ENCODE measurements at places on chromosomes 1 and 21.

DNA sequence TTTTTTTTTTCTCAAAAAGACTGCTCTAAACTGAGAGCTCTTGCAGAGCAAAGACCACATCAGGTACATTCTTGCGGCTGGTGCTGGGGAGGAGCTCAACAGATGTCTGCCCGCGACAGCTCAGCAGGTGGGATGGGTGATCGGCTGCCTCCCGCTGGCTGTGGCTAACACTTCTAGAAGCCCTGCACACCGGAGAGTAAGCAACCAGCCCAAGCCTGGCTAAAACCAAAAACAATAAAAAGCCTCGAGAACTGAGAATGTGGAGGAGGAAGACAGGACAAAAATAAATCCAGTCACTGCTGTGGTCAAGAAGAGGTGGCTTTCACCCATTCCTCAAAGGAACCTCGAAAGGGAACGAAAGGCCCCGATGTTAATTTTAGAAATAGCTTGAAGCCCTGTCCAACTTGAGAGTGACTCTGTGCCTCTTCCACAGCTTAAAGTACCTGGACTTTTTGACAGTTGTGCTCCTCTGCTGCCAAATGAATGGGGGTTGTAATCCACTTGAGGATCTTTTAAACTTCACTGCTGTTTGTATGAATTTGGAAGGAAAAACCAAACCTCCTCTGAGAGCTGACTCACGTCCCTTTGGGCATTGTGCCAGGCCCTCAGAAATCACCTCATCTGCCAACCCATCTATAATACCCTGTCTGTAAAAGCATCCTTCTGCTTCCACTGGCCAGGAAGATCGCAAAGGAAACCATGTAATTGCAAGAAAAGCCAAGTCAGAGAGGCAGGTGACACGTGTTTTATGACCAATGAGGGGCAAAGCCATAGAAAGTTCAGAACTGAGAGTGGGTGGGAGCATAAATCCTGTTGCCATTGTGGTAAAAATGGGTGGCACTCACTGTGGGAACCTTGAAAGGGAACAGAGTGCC is 78.6 kb downstream of the KCNN3 start:
- DNase-seq: no peak

GRCh38 chr1:209569455-209570207 is 13.9 kb upstream of the CAMK1G start:
- peak; percentile 75 for DNase-seq

GRCh38 chr1:45833361-45833760 is 29.9 kb downstream of the MAST2 start:
- no peak for DNase-seq

DNA sequence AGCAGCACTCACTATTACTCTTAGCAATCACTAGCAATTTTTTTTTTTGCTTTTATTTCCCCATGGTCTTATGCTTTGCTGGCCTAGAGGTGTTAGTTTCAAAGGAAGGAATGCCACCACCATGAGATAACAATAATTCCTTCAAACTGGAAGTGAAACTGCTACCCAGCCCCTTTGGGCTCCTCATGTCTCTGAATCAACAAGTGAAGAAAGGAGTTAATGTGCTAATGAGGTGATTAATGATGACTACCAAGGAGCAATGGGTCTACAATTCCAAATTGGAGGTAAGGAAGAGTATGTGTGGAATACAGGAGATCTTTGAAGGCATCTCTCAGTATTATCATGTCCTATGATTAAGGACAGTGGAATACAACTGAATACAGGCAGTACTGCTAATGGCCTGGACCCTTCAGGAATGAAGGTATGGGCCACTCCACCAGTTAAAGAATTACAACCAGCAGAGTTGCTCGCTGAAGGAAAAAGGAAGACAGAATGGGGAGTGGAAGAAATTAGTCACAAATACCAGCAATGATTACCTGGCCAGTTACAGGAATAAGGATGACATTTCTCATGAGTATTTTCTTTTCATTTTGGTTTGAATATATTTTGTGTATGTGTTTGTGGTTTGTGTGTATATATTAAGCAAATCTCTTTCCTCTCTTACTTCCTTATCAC is 652.9 kb downstream of the ADGRL2 start:
- DNase-seq: no peak

GRCh38 chr1:222824641-222825040 is 9.8 kb downstream of the DISP1 start:
- no peak for DNase-seq

DNA sequence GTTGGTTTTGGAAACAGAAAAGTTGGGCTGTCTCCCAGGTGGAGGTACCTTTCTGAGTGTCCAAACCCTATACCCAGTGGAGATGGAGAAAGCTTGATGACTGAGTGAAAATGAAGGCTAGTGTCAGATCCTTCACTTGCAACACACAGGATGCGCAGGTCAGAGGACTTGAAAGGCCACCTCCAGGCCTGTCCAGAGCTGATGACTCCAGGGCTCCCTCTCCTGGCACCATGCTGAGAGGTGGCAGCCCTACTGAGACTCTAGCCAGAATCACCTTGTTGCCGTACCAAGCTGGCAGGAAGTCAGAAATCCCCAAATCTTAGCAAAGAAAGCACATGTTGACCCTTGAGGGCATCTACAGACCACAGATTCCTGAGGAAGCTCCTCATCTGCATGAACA is 16.4 kb downstream of the KNCN start:
- no peak for DNase-seq

DNA sequence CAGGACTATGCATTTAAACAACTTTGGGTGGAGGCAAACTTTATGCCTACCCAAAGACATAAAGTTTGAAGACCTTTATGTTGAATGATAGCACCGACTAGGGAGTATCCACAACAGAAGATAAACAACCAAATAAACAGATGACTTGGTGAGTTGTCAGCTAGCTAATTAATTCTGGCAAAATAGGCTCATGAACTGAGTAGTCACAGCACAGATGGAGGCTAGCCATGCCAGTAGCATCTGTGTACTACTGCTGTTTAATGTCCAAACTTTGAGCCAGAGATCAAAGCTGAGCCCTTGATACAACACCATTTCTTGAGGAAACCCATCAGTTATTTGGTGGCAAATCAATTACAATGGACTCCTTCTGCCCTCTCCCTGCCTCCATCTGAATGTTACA is 40.3 kb upstream of the CCDC190 start:
- DNase-seq: no peak

GRCh38 chr1:77620273-77620672 is 62.2 kb downstream of the ZZZ3 start:
- DNase-seq: no peak

- DNase-seq: no peak
These were observed 327.5 kb downstream of the SETD4 start for GRCh38 chr21:35732788-35733187.

DNA sequence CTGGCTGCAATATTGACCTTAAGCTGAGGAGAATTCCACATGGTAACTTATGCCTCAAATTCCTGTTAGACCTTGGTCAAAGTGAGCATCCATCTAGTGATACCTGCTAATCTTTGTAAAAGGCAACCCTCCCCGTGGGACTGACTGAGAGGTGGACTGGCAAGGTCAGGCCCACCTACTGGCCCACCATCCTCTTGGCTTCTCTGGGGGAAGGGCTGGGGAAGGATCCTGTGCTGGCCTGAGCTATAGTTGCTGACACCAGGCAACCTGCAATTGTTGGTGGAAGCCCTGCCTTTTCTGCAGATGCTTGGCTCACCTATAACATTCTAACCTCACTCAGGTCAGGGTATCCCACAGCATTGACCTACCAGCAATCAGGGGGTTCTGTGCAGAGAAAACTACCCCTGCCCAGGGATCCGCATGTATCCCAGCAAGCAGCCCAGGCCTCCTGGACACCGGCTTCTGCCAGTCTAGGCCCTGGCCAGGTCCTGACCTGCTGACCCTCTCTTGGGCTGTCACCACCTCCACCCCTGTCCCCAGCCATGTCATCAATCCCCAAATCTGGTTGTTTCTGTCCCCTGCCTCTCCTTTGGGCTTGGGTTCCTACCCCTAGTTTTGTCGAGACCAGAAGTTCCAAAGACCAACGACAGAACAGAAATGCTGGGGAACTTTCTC is 108.1 kb upstream of the EDN2 start:
- no peak for DNase-seq

GRCh38 chr1:1194723-1195122 is 11.7 kb downstream of the TNFRSF18 start:
- no peak for DNase-seq

DNA sequence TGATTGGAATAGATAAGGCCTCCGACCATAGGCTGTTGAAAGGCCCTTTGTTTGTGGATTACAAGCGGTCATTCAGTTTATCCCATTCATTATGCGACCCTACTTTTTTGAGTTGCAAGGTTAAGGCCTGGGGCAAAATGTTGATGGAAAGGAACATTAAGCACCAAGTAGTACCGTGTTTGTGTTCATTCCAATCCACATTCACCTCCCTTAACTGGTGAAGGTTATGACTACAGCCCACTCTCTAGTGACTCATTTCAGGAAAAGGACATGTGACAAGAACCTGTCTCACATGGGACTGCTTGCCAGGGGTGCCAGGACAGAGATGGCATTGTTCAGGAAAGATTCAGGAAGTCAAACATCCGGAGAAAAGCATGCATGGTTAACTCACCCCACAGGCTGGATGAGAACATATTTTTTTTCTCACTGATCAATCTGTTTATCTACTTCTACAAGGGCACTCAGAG is 81.6 kb downstream of the CD58 start:
- DNase-seq: no peak

DNA sequence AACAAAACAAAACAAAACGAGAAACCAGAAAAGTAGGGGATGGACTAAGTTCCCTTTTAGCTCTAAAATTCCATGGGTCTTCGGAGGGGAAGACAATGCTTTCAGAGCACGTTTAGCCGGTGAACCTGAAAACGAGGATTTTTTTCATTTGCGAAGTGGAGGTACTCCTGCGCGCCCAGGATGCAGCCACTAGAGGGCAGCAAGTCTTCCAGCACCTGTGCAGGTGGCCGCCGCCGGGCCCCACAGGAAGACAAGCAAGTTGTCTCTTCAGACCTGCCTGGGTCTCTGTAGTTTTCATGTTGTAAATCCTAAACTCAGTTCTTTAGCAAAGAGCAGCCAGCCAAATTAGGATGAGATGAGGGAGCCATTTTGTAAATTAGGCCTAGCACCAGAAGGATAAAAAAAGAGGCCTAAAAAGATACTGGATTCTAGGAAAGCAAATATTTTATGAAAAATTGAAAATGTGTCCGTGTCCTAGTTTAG is 17.7 kb upstream of the SNX27 start:
- DNase-seq: peak; percentile 82

DNA sequence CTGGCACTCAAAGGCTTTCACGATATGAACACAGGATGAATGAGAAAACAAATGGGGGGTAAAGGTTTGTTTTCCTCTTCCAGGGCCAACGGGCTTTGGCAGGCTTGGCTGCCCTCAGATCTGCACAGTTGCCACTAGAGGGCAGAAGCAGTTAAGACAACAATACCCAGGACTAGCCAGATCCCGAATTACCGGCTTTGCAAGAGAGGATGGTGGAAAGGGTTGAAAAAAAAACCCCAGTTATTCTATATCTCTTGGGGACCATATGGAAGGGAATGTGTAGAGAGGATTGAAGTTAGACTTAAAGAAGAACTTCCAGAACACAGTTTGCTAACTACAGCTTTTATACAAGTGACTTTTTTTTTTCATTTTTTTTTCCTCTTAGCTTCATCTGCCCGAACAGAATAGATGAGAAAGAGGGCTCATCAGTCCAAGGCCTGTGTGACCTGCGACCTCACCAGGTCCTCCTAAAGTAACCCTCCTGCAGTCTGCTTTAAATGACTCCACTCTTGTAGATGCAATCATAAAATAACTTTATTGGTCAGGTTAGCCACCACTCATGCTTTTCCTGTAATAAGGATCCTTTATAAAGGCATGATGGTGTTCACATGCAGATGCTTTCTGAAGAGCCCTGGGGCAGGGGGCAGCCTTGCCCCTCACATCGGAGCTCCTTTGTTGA is 10.7 kb downstream of the FMOD start:
- peak; percentile 90 for DNase-seq

Data from cerebellum (tissue), 4 donors.